PC-3 (cell line): ENCODE measurements at places on chromosomes 4 and X. TPM values are rescaled to one million over a fixed set of nuclear protein-coding genes. Genes with fewer than 3 reads are reported as not detected.

- no peak overlapping the region for H3K27ac ChIP-seq
- H3K4me3 ChIP-seq = no peak overlapping the region
- peak; percentile 58 for DNase-seq
- H3K4me1 ChIP-seq = no peaks in the 10 kb centered on the region; the same call in 1 of the 2 replicates
- no peaks in the 10 kb centered on the region for H3K36me3 ChIP-seq
Observed at GRCh38 chrX:50723006-50723405, 91.0 kb downstream of the SHROOM4 start.

DNA sequence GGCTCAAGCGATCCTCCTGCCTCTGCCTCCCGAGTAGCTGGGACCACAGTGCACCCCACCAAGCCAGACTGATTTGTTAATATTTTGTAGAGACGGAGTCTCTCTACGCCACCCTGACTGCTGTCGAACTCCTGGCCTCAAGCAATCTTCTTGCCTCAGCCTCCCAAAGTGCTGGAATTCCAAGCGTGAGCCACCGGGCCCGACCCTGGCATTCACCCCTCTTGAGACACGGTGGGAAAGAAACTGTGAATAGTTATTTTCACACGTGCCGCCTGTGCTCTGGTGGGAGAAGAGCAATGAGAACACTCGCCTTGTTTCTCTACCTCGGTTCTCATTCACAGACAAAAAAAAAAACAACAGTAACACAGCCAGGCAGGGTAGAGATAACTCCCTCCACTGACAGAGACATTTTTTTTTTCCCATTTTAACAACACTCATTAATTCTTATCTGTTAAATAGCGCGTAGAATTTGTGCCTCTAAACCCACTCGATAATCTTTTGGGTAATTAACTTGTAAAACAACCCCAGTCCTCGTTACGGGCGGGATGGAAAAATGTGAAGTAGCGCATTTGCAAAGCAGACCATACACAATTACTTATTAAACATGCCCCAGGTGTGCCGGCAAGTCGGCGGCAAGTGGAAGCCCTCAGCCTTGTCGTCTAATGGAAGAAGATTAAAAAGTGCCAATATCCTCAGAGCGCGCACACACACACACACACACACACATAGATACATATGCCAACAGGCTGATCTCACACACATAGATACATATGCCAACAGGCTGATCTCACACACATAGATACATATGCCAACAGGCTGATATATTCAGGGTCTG, 103.3 kb downstream of the DHRSX start:
- H3K27me3 ChIP-seq = no peaks in the 10 kb centered on the region
- no peak overlapping the region for H3K4me3 ChIP-seq
- peaks cover 4% of the 10 kb centered on the region; the same call in 1 of the 2 replicates for H3K4me1 ChIP-seq
- H3K27ac ChIP-seq = no peak overlapping the region

DNA sequence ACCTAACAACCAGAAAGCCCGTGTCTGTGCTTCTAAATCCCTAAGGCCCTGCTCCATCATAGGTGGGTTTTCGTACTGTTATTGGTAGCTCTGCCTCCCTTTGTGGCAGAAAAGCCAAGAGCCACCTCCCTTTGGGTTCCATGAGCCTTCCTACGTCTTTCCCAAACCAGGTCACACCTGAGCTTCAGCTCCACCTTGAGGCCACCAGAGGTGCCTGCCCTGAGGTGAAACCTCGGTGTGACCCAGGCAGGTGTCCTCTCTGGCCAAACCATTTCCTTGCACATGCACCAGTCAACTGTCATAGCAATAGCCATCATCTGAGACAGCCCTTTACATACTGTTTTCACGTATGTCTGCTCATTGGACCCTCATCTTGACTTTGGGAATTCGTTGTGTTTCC, 188.0 kb upstream of the RBPJ start:
- H3K27ac ChIP-seq = no peak overlapping the region
- no peaks in the 10 kb centered on the region for H3K27me3 ChIP-seq
- peaks cover 8% of the 10 kb centered on the region for H3K4me1 ChIP-seq
- DNase-seq = no peak
- no peaks in the 10 kb centered on the region for H3K36me3 ChIP-seq
- H3K4me3 ChIP-seq = no peak overlapping the region

GRCh38 chrX:10569946-10570345, 50.4 kb downstream of the MID1 start:
- H3K36me3 ChIP-seq = peaks cover 8% of the 10 kb centered on the region; the same call in 1 of the 2 replicates
- H3K27ac ChIP-seq = no peak overlapping the region
- no peak for DNase-seq
- H3K4me1 ChIP-seq = peaks cover 9% of the 10 kb centered on the region

NOCT gene
- 25.8 and 32.7 TPM in 2 replicates for total RNA-seq
